NCI-H774 (cell line): ENCODE measurements at places on chromosomes 3 and 15.

DNA sequence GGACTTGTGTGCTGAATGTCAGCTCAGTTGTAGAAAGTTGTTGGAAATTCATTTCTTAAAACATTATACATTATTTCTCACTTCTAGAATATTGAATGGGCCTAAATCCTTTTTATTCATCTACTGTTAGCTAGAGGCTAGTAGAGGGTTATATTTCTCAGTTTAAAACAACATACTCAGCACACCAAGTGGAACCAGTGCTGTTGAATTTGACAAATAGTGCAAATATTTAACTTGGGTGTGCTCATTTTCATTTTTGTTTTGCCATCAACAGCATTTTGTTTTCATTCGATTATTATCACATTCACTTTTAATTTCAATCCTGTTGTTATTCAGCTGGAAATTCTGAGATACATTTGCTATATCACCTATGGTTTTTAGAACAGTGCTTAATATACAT is 269.4 kb upstream of the PEX5L start:
- peak; percentile 5 for DNase-seq

DNA sequence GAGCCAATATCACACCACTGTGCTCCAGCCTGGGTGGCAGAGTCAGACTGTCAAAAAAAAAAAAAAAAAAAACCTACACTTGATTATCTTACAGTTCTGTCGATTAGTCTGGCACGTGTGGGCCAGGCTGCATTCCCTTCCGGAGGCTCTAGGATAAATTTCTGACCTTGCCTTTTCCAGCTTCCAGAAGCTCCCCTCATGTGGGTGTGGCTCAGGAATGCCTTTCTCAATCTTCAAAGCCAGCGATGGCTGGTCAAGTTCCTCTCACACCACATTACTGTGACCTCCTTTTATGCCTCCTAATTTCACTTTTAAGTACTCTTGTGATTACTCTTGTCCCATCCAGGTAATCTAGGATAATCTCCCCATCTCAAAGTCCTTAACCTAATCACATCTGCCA is 58.2 kb upstream of the DUT start:
- no peak for DNase-seq

DNA sequence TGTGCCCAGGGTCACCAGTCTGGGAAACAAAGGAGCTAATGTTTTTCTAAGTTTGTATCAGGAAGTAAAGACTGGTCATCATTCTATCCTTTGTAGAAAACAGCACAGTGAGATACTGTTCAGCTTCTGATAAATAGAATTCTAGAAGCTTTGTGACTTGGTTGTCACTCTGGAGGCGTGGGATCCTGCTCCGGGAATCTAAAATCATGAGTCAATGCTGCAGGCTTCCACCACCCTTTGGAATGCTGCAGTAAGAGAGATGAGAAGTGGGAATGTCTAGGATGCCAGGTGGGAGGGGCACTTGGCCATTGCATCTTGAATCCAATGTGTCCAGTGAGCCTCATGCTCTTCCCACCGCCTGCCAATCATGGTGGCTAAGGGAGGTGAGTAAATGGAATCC is 40.9 kb downstream of the SAMMSON start:
- DNase-seq, result no peak

GRCh38 chr15:89514596-89515406 is 18.4 kb upstream of the RHCG start:
- DNase-seq, result no peak

DNA sequence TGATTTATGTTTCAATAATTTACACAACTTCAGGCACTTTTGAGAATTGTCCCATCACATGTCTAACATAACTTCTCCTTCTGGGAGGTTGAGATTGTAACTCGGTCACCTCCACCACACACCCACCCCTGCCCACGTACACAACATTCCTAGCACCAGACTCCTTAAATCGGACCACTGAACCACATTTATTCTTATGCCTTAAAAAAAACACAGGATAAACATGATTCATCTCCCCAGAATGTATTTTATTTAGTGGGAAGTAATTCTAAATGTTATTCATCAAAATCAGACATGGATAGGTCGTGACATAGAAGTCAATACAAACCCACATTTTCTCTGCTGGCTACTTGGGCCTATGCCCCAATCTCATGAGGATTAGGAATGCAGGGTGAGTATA is 3.0 kb downstream of the SNTN start:
- no peak for DNase-seq

GRCh38 chr3:69294014-69294766 is 91.7 kb downstream of the FRMD4B start:
- no peak for DNase-seq

DNA sequence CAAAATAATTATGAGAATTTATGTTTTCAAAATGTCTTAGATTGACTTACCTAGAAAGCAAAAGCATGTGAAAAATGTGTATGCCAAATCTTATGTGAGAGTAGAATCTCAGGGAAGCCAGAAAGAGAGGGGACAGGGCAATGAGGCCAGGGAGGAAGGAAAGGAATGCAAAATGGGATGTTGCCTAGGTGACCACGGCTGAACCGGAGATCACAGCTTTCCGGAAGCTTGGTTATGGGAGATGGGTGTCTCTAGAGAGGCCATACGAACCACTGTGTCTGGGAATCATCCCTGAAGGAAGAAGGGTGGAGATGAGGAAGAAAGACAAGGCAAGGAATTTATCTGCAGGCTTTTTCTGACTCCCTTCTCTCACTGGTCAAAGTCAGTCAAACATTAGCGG is 76.0 kb downstream of the SUCLG2 start:
- no peak for DNase-seq

DNA sequence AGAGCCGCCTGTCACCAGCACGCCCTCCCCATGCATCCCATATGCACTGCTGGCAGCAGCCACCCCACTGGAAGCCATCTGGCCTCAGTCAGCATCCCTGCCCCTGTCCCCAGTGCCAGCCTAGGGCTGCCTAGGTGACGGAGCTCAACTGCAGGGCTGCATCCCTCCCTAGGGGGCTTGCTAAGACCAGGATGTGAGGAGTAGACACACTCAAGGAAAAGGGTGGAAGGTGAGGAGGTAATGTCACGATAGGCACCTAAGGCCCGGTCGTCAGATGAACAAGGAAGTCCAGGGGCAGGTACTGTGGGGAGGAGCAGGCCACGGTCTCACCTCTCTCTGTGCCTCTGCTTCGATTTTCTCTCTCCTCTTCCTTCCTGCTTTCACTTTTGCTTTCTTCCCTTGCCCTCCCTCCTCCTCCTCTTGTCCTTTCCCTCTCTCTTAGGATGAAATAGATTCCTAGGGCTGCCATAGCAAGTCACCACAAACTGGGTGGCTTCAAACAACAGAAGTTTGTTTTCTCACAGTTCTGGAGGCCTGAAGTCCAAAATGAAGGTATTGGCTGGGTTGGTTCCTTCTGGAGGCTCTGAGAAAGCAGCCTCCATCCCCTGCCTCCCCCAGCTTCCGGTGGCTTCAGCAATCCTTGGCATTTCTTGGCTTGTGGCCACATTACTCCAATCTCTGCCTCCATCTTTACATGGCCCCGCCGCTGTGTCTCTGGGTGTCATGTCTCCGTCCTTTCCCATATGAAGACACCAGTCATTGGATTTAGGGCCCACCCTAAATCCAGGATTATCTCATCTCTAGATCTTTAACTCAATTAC is 298.3 kb downstream of the SHQ1 start:
- no peak for DNase-seq

DNA sequence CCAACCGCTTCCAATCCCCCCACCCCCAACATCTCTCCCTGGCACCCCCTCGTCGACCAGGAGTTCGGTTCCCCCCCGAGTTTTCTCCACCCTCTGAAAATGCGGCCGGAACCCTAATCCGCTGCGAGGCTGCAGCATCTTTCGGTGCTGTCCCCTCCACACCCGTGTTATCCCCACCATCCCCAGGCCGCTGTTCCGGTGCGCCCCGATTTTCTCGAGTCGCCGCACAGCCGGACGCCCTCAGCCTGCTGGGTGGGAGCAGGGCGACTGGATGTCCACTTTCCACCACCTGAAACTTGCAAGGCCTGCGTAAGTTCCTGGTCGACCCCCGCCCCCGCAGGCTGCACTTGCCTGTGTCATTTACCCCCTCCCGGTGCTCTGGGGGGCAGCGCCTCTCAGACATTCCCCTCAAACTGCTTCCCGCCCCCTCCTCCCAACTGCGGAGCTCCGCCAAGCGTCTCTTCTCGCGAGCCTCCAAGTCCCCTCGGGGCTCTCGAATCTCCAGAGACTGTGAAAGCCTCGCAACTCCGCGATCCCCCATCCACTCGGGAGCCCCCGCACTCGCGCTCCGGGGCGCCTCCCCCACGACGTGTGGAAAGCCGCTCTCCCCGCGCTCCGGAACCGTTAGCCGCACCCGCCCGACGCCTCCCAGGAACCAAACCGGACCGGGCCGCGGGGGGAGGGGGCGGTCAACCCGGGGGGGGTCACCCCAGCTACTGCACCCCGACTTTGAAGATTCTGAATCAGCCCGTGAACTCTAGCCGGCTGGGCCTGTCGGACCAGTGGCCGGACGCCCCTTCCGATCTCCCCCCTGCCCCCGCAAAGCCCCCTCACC is 566 bp downstream of the ETV5 start:
- peak; percentile 14 for DNase-seq

DNA sequence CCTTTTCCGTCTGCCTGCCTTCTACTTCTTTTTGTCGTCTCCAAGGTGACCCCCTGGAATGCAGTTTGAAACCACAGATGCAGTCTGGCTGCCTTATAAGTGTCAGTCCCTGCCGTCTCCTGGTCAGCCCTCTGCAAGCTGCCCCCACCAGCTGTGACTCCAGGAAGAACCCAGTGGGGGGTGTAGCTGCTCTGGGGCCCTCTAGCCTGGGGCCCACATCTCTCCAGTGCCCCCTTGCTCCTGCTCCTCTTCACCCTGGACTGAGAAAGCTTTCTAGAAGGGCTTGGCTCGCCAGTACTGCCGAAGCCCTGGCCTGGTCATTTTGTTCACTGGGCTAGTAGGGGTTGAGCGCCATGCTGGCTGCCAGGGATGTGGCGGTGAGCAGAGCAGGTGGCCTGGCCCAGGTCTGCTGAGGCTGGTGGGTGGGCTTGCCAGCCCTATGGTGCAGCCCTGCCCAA is 21.3 kb downstream of the SYNM start:
- no peak for DNase-seq

- DNase-seq, result no peak
Measured at GRCh38 chr3:67569324-67569723, 85.1 kb downstream of the SUCLG2 start.

DNA sequence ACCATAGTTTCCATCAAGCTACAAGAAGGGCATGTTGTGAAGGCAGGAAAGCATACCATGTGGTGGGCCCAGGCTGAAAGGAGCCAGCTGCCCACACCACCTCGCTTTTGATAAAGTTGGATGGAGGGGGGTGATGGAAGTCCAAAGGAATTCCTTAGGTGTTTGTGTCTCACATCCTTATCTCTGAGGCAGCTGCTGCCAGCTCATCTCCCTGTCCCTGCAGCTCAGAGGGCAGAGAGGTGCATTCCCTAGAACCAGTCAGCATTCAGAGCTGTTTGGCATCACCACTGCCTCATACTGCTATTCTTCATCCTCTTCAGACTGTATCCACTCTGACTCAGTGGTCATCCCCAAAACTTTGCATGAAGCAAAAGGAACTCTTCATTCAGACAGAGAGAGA is 141.5 kb upstream of the BFSP2 start:
- no peak for DNase-seq

DNA sequence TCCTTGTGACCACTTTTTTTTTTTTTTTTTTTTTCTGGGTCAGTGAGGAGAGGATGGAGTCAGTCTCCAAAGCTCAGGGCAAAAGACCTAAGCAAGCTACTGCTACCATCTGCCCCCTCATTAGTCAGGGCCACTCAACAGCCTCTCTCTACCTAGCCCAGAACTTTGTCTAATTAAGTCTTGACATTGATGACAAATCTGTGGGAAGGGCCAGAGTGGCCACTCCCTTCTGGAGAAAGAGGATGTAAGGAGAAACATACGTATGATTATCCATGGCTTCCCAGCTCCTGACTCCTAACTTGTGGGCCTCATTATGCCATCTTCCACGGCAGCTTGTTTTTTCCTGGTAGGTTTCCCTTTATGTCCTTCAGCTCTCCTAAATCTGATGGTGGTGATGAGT is 37.9 kb downstream of the NR1I2 start:
- no peak for DNase-seq

DNA sequence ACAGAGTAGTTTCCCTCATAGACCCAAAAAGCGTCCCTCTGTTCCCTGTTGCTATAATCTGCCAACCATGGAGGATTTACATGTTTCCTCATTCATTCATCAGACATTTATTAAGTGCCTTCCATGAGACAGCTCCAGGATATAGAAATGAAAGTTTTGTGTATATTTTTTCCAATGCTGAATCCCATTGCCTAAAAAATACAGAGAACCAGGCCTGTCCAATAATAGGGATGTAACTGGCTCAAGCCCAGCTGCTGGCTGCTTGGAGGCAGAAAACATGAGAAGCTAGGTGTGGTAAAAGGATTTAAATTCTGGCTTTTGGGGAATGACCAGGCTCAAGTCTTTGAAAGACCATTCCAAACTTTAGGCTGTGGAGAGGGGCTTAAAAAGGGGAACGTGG is 41.5 kb downstream of the RARB start:
- no peak for DNase-seq

DNA sequence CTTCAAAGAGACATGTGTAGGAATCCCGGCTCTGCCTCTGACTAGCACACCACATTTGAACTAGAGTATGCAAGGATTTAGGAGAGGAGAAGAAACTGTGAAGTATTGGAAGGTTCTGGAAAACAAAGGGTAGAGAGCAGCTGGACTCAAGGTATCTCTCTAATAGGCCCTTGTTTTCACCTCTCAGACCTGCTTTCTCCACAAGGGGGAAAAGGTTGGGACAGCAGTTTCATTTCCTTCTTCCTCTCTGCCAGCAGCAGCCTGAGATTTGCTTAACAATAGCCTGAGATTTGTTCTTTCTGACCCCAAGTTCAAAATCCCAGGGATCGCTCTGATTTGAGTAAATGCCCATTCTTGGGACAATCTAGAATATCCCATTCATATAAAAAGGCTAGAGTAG is 430.6 kb upstream of the MCTP2 start:
- DNase-seq, result no peak

GRCh38 chr3:157311633-157312375 is 124.8 kb upstream of the PTX3 start:
- DNase-seq, result no peak

DNA sequence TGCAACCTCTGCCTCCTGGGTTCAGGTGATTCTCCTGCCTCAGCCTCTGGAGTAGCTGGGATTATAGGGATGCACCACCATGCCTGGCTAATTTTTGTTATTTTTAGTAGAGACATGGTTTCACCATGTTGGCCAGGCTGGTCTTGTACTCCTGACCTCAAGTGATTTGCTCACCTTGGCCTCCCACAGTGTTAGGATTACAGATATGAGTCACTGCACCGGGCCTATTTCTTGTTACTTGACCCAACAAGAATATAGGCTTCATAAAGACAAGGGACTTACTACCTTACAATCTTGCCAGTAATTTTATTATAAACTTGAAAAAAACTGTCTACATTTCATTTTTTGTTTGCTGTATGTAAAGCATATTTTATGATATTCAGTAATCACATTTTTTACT is 21.4 kb upstream of the ZBTB47 start:
- DNase-seq, result no peak

DNA sequence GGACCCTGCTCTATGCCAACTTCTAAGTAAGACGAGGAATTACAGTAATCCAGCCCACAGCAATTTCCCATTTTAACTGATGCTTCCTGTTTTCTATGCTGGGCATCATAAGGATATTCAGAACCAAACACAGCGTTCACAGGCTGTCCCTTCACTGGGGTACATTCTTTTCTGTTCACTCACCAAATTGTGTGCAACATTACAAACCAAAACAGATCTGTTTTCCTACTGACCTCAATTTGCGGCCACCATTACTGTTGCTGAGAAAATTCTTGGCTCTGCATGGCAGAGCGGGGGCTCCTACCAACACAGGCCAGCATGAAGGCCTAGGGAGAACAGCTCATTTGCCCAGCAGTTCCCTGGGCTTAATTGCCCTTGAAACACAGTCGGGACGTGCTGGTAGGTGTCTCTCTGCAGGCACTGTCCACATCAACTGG is 76.5 kb downstream of the MYO1E start:
- DNase-seq, result no peak
